ENCODE measurements at places on chromosomes 3 and 15. TPM values are rescaled to one million over a fixed set of nuclear protein-coding genes. Genes with fewer than 3 reads are reported as not detected.

Gene PAK6
- total RNA-seq = 20.0 TPM

Gene DAZL
- 5.3 TPM for total RNA-seq

Gene FETUB
- not detected for total RNA-seq

Gene TIMP4
- total RNA-seq = 16.1 TPM

Gene SPINK8
- not detected for total RNA-seq

Gene RBP2
- not detected for total RNA-seq

All from GM23338 (cell line).